ENCODE measurements at places on chromosomes 7 and 10. TPM values are rescaled to one million over a fixed set of nuclear protein-coding genes. Genes with fewer than 3 reads are reported as not detected.

The MMP21 gene
- total RNA-seq, result 0.67 TPM

The GJD4 gene
- total RNA-seq, result not detected

The GBX1 gene
- total RNA-seq, result not detected

The PRLHR gene
- total RNA-seq, result not detected

The KNDC1 gene
- total RNA-seq, result 1.8 TPM

The GLRX3 gene
- total RNA-seq, result 38.9 TPM

The NME8 gene
- total RNA-seq, result not detected

The SFXN3 gene
- total RNA-seq, result 42.9 TPM

The EBLN1 gene
- total RNA-seq, result not detected

The HELLS gene
- total RNA-seq, result 0.55 TPM

DNA sequence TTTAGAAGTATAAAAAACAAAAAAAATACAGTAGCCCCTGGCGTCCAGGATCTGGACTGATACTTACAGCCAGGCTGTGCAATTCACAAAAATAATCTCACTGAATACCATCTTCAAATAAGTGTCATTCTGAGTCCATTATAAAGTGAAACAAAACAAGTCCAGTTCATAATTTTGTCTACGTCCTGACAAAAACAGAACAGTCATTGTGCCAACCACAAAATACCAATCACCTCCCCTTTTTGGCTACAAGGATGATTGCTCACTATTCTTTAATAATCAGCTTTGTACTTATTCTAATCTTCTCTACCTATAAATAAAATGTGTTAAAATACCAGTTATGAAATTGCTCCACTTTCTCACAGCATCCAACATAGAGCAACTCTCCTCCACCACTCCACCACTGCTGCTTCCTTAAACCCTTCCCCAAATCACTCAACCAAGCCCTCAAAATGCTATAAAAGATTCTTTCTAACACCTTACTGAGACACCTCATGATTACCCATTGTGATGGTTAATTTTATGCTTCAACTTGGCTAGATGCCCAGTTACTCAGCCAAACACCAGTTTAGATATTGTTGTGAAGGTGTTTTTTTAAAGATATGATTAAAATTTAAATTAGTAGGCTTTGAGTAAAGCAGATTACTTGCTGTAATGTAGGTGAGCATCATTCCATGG is 479.8 kb upstream of the SEMA3A start:
- no peaks in the 10 kb centered on the region for H3K27me3 ChIP-seq
- no peaks in the 10 kb centered on the region for H3K36me3 ChIP-seq
- H3K27ac ChIP-seq, result peak overlapping the region; percentile 60
- no peaks in the 10 kb centered on the region for H3K4me1 ChIP-seq
- no peak for DNase-seq

DNA sequence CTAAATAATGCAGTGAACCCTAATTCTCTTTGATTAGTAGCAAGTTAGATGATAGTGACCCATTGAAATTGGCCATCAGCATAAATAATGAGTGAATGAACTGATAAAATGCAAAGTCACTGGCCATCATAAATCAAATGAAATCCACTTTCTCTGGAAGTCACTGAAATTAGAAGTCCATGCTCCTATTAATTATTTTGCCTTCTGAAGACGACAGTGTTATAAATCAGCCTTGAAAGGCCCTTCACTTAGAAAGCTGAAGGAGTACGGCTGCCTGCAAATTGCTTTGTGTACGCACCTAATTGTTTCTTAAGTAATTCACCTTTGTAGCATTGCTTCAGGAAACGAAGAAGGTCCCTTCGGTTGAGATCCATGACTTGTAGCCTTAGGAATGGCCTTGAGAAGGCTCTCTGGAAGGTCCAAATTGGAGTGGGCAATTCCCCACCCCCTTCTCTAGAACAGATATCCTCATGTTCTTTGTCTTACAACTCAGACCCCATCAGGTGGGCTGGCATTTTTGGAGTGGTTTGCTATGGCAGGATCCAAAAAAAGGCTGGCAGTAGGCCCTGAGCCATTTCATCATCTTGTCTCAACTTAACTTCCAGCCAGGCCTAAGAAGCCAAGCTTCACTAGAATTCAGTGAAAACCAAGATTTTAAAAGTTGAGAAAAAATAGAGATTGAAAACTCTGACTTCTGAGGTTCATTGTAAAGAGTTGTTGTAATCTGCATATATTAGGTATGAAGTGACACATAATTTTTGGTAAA is 420.3 kb downstream of the LRMDA start:
- no peak overlapping the region for H3K27ac ChIP-seq
- no peaks in the 10 kb centered on the region for H3K4me1 ChIP-seq
- no peaks in the 10 kb centered on the region for H3K27me3 ChIP-seq
- H3K4me3 ChIP-seq, result no peak overlapping the region

GRCh38 chr7:47932016-47932415 is 16.2 kb downstream of the PKD1L1 start:
- DNase-seq, result no peak
- no peak overlapping the region for H3K27ac ChIP-seq
- H3K36me3 ChIP-seq, result no peaks in the 10 kb centered on the region
- H3K27me3 ChIP-seq, result no peaks in the 10 kb centered on the region
- no peak overlapping the region for H3K4me3 ChIP-seq

- no peaks in the 10 kb centered on the region for H3K36me3 ChIP-seq
- no peaks in the 10 kb centered on the region for H3K27me3 ChIP-seq
- DNase-seq, result peak; percentile 65
- no peaks in the 10 kb centered on the region for H3K4me1 ChIP-seq
- peak overlapping the region; percentile 64 for H3K27ac ChIP-seq
- H3K4me3 ChIP-seq, result no peak overlapping the region
Measured at GRCh38 chr10:30645340-30645827, 15.8 kb upstream of the LYZL2 start.

GRCh38 chr7:19079066-19079465 is 38.4 kb downstream of the TWIST1 start:
- no peak overlapping the region for H3K4me3 ChIP-seq
- H3K27me3 ChIP-seq, result no peaks in the 10 kb centered on the region
- H3K27ac ChIP-seq, result no peak overlapping the region
- no peaks in the 10 kb centered on the region for H3K36me3 ChIP-seq

GRCh38 chr7:81195033-81195432 is 276.2 kb upstream of the SEMA3C start:
- no peaks in the 10 kb centered on the region for H3K36me3 ChIP-seq
- H3K27me3 ChIP-seq, result no peaks in the 10 kb centered on the region
- peaks cover 16% of the 10 kb centered on the region for H3K4me1 ChIP-seq

DNA sequence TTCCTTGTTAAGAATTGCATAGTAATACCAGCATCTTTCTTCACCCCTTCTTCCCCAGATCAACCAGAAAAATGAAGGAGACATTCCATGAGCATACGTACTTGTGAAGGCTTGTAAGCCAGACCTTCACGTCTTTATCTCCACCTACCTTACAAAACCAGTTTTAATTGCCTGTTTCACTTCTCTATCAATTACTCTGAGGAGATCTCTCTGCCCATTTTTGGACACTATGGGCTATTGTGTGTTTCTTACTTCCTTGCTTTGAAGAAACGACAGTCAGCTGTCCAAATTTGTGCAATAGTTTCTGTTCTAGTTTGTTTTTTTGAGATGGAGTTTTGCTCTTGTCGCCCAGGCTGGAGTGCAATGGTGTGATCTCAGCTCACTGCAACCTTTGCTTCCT is 349.7 kb upstream of the MBL2 start:
- no peaks in the 10 kb centered on the region for H3K27me3 ChIP-seq
- H3K36me3 ChIP-seq, result no peaks in the 10 kb centered on the region
- no peak for DNase-seq
- H3K4me3 ChIP-seq, result no peak overlapping the region
- H3K4me1 ChIP-seq, result no peaks in the 10 kb centered on the region

DNA sequence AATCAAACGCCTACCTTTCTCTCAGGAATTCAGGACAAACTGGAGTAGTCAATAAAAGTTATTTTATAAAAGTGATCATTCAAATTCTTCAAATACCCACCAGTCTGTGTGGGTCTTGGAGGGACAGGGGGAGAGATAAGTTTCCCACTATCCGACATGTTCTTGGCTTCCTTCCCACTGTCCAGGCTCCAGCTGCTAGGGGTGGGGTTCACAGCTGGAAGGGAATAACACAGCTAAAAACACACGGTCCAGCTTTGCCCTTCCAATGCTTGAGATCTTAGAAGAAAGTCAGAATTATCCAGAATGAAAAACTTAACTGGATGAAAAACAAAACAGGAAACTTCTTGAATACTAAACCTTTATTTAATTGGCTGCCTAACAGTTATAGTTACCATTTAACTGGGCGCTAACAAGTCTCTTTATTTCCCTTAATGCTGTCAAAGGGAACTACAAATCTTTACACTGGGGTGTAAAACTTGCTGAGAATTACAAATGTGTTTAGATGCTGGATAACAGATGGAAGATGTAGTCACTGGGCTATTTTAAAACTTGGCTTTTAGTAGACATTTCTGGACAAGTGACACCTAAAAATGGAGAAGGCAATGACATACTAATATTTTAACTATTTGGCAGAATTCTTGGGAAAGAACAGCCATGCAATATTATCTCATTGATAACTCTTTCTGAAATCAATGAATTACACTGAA is 172.8 kb upstream of the IMMP2L start:
- H3K4me3 ChIP-seq, result no peak overlapping the region
- peaks cover 21% of the 10 kb centered on the region for H3K36me3 ChIP-seq
- no peak overlapping the region for H3K27ac ChIP-seq
- no peak for DNase-seq

GRCh38 chr7:1228545-1229201 is 4.0 kb upstream of the UNCX start:
- no peak overlapping the region for H3K27ac ChIP-seq
- H3K4me3 ChIP-seq, result no peak overlapping the region
- H3K27me3 ChIP-seq, result peaks cover 53% of the 10 kb centered on the region
- no peaks in the 10 kb centered on the region for H3K4me1 ChIP-seq
- no peak for DNase-seq
- no peaks in the 10 kb centered on the region for H3K36me3 ChIP-seq

- H3K27ac ChIP-seq, result peak overlapping the region; percentile 13
- peaks cover 9% of the 10 kb centered on the region for H3K36me3 ChIP-seq
- H3K4me3 ChIP-seq, result no peak overlapping the region
- H3K4me1 ChIP-seq, result peaks cover 18% of the 10 kb centered on the region
- H3K27me3 ChIP-seq, result no peaks in the 10 kb centered on the region
- no peak for DNase-seq
Measured at GRCh38 chr7:152313831-152314604, 121.8 kb downstream of the KMT2C start.

DNA sequence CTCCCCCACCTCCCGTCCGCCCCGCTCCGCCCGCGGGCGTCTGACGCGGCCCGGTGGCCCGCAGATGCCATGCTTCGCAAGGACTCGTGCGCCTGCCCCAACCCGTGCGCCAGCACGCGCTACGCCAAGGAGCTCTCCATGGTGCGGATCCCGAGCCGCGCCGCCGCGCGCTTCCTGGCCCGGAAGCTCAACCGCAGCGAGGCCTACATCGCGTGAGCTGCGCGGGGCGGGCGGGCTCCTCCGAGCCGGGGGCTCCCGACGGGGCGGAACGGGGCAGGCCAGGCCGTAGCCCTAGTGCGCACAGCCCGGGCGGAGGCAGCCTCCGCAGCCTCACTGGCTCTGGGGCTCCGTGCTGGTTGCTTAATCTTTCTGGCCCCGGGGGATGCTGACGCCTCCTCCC is 2.8 kb downstream of the ASIC3 start:
- H3K36me3 ChIP-seq, result no peaks in the 10 kb centered on the region
- peak overlapping the region; percentile 22 for H3K4me3 ChIP-seq
- H3K27ac ChIP-seq, result no peak overlapping the region
- H3K27me3 ChIP-seq, result no peaks in the 10 kb centered on the region
- H3K4me1 ChIP-seq, result no peaks in the 10 kb centered on the region
